ENCODE measurements at places on chromosomes 6 and 20.

DNA sequence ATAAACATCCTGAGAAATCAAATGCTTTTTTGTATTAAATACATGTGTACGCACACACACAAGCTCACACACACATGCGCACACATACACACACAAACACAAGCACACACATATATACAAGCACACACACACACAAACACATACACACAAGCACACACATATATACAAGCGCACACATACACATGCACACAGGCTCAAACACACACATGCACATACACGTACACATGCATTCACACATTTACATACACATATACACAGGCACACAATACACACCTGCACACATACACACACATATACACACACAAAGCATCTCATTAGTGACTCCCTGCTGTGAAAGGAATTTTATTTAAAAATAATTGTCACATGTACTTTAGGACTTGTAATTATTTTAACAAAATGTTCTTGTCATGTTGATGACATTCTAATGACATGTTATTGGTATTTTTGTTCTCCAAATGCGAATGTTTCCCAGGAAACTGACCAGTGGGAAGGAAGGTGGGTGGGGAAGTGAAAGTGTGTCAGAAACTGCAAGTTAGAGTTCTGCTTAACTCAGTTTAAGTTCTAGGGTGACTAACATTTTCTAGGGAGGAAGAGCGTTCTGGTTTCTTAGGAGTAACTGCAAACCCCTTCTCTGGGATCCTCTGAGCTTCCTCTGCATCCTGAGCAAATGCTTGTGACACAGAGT, 113.9 kb upstream of the ZNF217 start:
- no peak for DNase-seq

DNA sequence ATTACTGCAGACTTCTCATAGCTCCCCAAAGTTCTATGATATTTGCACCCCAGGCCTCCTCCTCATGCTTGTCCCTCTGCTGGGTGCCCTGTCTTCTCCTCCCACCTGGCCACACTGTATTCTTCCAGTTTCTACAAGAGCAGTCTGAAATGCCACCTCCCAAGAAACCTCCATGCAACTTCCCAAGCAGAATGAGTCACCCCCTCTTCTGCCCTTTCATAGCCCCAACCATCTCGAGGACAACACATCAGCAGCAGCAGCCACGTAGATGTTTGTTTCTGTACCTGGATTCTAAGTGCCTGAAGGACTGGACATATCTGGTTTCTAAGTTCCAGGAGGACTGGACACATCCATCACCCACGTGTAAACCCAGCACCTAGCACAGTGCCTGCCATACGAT, 6.6 kb upstream of the ULBP2 start:
- no peak for DNase-seq

DNA sequence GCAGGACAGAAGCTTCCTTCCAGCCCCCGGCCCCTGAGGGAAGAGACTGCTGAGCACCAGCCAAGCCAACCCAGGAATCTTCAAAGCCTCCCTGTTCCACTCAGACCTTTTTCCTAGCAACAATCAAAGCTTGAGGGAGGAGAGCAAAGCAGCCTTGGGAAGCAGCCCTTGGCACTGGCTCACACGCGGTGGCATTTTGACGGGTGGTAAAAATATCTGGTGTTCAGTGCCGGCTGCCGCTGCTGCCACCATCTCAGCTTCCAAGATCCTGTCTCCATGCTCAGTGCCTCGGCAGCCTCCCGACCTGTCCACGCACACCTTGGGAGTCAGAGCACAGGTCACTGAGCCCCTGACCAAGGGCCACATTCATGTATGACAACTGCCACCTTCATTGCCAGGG, 170.1 kb downstream of the LRFN2 start:
- DNase-seq, result no peak

DNA sequence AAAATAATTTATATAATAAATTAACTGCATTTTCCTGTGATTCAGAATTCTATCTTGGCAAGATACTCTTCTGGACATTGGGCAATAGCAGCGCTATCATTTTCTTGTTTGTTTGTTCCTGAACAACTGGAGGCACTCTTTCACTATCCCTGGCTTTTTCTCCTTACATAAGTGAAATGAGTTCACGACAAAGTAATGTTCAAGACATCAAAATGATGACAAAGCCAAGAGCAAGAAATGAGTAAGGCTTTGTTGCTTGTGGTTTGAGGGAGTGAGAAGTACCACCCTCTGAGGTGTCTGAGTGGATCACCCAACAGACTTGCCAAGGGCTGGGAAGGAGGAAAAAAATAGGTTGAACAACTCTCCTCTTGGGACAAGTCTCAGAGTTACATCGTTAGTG, 466.6 kb upstream of the JAG1 start:
- DNase-seq, result peak; percentile 63

GRCh38 chr6:96794980-96795379, 42.3 kb downstream of the GPR63 start:
- no peak for DNase-seq

GRCh38 chr20:16419138-16419715, 154.0 kb downstream of the KIF16B start:
- no peak for DNase-seq

DNA sequence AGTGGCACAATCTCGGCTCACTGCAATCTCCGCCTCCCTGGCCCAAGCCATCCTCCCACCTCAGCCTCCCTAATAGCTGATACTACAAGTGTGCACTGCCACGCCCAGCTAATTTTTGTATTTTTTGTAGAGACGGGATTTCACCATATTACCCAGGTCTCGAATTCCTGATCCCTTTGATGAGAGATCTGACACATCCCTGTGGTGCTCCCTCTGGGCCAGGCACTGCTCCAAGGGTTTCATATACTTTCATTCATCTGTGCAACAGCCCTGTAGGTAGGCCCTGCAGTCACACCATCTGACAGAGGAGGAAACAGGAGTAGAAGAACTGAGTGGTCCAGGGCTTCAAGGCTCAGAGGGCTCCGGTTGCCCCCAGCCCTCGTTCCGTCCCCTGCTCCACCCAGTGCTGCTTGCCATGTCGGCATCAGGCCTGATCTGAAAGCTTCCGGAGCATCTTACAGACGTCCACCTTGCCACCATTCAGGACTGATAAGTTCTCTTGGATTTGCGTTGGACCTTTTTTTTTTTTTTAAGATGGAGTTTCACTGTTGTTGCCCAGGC, 3.3 kb downstream of the ZGPAT start:
- DNase-seq, result no peak

DNA sequence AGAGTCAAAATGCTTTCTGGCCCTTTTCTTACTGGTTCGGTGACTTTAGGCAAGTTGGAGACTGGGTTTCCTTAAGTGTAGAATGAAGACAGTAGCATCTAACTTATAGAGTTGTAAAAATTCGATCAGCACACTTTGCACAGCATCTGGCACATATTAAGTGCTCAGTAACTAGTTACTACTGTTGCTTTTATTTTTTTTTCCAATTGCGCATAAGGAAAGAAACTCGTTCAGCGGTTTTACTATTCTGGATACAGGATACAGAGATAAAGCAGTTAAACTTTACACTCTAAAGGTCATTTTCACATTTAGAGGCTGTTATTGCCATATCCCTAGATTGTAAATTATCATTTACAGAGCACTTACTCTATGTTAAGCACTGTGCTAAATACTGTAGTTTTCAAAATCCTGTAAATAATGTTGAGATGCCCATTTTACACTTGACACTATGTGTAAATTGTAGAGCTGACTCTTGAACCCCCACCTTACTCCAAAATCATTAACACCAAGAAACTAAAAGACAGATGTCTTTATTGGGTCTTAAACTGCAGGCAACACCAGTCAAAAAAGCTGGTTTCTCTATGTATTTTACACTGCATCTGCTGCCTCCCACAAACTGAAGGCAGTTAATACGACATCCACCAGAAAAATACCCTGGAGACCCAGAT, 886 bp downstream of the ROMO1 start:
- DNase-seq, result no peak

GRCh38 chr6:137827977-137828810, 38.9 kb upstream of the TNFAIP3 start:
- DNase-seq, result no peak

DNA sequence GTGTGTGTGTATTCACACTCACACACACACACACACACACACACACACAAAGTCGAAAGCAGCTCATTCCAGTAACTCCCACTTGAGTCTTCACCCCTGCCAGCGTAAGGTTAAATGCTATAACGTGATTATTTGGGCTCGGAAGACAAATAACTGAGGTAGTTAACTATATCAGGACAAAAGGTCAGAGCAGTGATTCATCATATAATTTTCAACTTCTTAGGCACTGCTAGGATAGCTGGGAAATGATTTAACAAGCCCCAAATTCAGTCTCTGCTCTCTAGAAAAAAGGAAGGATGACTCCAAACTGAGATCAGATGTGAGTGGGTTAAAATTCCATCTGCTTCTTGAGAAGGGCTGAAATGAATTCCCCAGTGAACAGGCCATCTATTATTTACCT, 30.7 kb downstream of the HDGFL1 start:
- no peak for DNase-seq

DNA sequence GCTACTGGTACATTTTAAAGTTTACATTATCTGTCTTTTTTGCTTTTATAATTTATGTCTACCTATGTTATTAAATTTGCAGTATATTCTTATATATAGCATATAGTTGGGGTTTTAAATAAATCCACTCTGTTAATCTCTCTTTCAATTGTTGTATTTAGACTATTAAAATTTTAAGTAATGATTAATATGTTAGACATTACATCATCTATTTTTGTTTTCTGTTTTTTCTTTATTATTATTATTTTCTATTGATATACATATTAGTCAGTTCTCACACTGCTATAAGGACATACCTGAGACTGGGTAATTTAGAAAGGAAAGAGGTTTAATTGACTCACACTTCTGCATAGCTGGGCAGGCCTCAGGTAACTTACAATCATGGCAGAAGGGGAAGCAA, 1338.2 kb upstream of the GJE1 start:
- no peak for DNase-seq

- DNase-seq, result no peak
Measured at GRCh38 chr6:26502165-26502564, 2.1 kb downstream of the BTN1A1 start.

GRCh38 chr6:1784422-1784884, 174.7 kb downstream of the FOXC1 start:
- no peak for DNase-seq

DNA sequence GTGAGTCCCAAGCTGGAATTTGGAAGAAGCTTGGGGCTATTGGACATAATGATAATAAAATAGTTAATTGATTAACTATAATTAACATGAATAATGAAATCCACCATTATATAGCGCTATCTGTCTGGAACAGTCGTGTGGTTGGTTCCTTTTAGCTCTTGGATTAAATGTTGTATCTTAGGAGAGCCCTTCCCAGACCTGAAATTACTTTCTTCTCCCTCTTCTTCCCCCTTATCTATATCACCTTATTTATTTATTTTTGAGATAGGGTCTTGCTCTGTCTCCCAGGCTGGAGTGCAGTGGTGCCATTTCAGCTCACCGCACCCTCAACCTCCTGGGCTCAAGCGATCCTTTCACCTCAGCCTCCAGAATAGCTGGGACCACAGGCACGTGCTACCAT, 64.6 kb downstream of the NCOA3 start:
- DNase-seq, result no peak

DNA sequence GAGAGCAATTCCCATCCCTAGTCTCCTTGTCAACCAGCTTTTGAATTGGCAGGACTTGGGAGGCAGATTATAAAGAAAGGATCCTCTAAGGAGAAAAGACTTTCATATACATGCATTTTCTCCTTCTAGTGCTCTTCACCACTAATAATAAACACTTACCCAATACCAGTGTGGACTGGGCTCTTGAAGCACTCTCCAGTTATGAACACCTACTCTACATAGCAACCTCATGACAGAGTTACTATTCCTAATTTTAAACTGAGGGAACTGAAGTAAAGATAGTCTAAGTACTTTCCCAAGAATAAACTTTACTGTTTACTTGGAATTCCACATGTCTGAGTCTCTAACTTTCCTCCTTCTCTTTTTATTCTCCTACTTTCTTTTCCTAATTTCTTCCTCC, 4.8 kb downstream of the COL9A1 start:
- DNase-seq, result no peak

- no peak for DNase-seq
Measured at GRCh38 chr20:63080411-63080810, 73.6 kb upstream of the BHLHE23 start.

DNA sequence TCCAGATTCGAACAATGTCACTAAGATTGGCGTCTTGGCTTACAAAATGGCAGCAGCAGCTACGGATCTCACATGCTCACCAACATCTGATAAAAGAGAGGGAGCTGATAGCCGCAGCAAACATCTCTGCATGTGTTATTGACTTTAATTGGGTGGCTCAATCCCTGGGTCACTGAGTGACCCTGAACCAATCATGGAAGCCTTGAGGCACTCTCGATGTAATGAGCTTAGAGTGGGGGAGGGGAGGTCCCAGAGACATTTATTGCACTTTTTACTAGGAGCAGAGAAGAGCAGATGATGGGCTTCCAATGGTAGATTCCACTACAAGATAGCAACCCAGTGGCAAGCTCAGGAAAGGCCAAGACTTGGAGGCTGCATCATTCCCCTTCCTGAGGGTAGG, 238.7 kb downstream of the BMP7 start:
- no peak for DNase-seq

DNA sequence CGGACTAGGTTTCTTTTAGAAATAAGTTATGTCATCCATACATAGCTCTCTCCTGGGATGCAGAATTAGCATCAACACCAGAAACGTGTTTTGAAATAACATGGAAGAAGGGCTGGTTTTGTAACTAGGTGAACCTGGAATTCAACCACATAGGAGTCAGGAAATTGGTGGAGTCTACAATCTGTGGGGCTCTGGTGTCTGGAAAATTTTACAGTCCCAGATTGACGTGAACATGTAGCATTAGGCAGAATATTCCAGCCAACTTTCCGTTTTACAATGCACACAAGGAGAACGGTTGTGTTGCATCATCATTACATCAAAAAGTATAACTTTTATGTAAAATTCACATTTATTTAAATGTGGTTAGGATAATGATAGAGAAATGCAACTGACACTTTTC, 1.9 kb downstream of the KCNQ5 start:
- no peak for DNase-seq

GRCh38 chr20:48758206-48758820, 69.5 kb downstream of the PREX1 start:
- DNase-seq, result no peak

DNA sequence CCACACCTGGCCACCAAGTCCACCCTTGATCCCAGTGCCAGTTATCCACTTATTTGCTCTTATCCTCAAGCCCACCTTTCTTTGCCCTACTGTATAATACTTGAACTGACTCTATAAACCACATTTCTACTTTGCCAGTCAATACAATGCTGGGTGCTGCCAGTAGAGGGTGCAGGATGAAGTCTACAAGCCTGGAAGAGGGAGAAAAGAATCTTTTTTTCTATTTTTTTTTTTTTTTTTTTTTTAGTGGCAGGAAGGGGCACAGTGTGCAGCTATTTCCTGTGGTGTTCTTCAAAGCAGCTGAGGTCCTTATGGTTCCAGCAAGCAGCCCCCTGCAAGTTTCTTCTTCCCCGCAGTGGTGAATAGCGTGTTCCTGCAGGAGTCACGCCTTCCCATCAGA, 22.2 kb upstream of the GABRR1 start:
- no peak for DNase-seq

DNA sequence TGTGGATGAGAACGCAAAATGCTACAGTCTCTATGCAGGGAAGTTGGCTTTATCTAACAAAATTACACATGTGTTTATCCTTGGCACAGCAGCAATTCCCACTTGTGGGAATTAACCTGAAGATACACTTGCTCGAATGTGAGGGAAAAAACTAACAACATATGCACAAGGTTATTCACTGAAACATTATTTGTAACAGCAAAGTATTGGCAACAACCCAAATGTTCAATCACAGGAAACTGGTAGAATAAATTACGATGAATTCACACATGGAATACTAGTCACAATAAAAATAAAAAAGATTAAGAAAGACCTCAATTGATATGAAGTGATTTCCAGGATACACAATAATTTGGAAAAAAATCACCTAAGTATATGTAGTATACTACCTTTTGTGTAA, 68.1 kb upstream of the OGFRL1 start:
- DNase-seq, result no peak

All from RWPE1 (cell line).